Inflammatory macrophage (primary cell): ENCODE measurements at places on chromosomes 3 and 15.
A peak's percentile ranks its signal among the peaks of the same experiment; 100 is the strongest.

DNA sequence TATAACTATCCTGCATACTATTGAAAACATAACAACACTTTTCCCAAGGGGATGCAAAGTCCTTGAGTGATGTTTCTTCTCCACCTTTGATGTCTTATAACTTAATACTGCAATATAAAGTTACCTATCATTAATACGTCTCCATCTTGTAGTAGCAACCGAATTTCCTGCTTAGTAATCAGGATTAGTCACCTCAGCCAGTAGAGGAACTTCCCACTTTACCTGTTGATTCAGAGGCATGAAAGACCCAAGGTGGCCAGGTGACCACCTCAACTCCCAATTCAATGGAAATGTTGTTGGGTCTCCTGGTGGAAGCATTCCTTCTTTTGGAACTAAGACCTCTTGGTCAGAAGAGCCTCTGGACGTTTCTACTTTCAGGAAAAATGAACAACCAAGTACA lies 3.5 kb upstream of the TMCC1 start:
- no peak for DNase-seq

GRCh38 chr3:42025370-42026138 lies 63.7 kb upstream of the ULK4 start:
- DNase-seq, result peak; percentile 96

GRCh38 chr15:39430389-39430788 lies 150.5 kb upstream of the THBS1 start:
- DNase-seq, result no peak

GRCh38 chr3:32712506-32713055 lies 27.6 kb downstream of the CNOT10 start:
- no peak for DNase-seq

DNA sequence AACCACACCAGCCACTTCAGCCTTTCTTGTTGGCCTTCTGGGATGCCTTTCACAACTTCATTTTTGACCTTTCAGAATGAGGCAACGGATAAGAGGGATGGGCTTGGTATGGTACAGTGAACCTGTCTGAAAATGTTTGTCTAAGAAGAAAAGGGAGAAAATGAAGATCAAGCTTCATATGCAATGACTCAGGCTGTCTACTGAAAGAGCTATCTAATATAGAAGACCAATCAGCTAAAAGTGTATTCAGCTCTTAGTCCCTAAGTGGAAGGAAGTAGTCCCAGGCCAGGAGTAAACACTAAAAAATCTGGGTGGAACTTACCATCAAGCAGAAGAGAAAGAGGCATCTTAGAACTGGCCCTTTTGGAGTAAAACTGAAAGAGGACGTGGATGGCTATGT lies 12.2 kb upstream of the UPK1B start:
- no peak for DNase-seq

- DNase-seq, result no peak
Measured at GRCh38 chr3:35969406-35969805, 330.1 kb downstream of the ARPP21 start.

DNA sequence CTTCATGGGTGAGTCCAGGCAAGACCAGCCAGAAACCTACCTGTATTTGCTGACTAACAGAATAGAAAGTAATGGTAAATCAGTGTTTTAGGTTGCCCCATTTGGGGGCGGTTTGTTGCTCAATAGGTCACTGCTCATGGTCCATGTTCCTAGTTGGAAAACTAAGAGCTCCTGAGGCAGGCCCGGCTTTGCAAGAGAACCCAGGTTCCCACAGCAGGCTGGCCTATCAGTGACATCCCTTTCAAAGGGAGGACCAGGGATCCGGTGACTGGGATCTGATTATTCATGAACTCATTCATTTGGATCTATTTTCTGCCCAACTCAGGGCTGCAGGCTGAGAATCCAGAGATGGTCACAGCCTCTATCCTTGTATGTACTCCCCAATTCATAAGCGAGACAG lies 163.9 kb downstream of the WNT7A start:
- no peak for DNase-seq

GRCh38 chr3:194633349-194634004 lies at the start of gene TMEM44:
Gene TMEM44 (minus strand): TSS chr3:194633419. CDS start chr3:194633215, 204 bp downstream.
- peak; percentile 78 for DNase-seq

GRCh38 chr3:14288833-14289451 lies 110.3 kb downstream of the LSM3 start:
- DNase-seq, result no peak
